ENCODE measurements at places on chromosomes 16 and 17.

GRCh38 chr17:31550389-31551056, 159.0 kb downstream of the RAB11FIP4 start:
- DNase-seq, result no peak

DNA sequence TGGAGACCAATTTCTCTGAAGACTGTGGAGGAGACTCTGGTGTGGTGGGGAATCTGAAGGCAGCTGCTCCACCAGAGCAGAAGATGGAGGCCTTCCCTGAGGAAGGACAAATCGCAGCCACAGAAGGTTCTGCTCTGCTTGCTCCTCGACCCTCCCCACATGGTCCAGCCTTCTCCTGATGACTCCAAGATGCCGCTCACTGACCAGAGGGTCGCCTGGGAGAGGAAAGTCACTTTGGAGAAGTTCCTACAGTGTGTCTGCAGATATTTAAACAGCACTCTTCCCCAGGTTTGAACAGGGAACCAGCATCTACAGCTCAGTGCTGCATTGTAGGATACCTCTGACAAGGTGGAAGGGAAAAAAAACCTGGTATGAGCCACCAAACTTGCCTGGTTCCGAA, 21.0 kb upstream of the SUPT4H1 start:
- no peak for DNase-seq

- DNase-seq, result no peak
These were observed 21.2 kb upstream of the GINS2 start for GRCh38 chr16:85709766-85710585.

- DNase-seq, result no peak
These were observed 1.1 kb downstream of the SYT17 start for GRCh38 chr16:19169082-19169639.

- no peak for DNase-seq
These were observed 1449.4 kb downstream of the CDH11 start for GRCh38 chr16:63672493-63672892.

- no peak for DNase-seq
These were observed 9.5 kb upstream of the LONP2 start for GRCh38 chr16:48234630-48235029.

GRCh38 chr17:4018446-4018845, 54.2 kb upstream of the ATP2A3 start:
- no peak for DNase-seq

- no peak for DNase-seq
These were observed 1.0 kb upstream of the RHOT1 start for GRCh38 chr17:32141258-32141657.

DNA sequence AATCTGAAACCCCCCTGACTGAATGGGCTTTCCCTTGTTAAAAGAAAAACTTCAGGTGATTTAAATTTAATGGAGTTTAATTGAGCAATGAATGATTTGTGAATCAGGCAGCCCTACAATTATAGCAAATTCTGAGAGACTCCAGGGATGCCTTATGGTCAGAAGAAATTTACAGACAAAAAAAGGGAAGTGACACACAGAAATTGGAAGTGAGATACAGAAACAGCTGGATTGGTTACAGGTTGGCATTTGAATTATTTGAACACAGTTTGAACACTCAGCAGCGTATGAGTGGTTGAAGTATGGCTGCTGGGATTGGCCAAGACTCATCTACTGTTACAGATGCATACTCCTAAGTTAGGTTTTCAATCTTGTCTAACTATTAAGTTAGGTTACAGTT, 19.0 kb upstream of the CPHXL start:
- DNase-seq, result no peak

DNA sequence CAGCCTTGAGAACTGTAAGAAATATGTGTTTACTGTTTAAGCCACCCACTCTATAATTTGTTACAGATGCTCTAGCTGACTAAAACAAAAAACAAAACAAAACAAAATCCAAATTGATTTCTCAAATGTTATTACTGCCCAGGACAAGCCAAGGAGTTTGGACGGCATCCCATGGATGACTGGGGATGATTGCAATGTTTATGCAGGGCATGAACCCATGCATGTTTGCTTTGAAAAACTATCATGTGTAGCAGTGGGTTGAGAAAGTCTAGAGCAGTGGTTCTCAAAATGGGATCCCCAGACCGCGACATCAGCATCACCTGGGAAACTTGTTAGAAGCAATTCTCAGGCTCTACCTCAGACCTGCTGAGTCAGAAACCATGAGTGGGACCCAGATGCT, 223.2 kb upstream of the PSMD7 start:
- DNase-seq, result no peak

DNA sequence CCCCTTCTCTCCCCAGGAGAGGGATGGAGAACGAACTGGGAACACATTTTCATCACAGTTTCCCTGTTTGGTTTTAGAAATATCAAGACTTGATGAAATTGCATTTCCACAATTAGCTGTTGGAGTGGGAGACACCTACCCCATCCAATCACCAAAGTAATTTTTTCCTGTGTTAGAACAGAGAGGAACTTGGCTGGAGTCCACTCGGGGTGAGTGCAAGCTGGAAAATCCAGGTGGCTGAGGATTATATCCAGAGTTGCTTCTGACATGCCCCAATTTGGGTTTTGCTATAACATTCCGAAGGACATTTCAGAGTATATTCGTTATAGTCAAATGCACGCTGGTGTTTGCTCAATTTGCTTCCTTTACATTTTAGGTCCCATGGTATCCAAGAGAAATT, 231.8 kb downstream of the C16orf95 start:
- DNase-seq, result no peak

DNA sequence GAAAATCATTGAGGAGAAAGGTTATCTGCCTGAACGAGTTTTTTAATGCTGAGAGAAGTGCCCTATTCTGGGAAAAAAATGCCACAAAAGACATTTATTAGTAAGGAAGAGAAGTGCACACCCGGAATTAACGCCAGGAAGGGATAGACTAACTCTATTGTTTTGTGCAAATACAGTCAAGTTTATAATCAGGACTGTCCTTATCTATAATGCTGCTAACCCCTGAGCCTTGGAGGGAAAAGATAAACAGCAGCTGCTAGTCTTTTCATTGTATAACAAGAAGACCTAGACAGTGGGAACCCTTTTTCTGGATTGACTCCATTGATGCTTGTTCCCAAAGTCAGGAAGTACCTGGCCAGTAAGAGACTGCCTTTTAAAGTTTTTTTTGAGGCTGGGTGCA, 26.5 kb downstream of the BCAS3 start:
- DNase-seq, result no peak

GRCh38 chr17:49457564-49458535, 37.2 kb upstream of the NGFR start:
- DNase-seq, result no peak

DNA sequence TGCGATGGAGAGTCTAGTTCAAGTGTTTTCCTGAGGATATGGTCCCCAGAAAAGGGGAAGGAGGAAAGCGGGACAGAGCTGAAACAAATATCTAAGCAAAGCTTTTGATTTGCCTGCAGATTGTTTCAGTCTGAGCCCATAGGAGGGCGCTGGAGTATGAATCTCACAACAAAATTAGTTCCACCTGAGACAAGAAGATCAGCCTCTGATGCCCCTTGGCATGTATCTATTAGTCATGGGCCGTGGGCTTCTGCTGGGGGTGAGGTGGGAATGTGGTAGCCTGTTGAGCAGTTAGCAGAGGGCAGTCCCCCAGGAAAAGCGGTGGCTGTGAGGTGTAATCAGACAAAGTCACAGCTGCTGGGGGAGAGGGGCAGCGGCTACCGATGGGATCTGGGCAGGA, 446.9 kb downstream of the CA10 start:
- no peak for DNase-seq

DNA sequence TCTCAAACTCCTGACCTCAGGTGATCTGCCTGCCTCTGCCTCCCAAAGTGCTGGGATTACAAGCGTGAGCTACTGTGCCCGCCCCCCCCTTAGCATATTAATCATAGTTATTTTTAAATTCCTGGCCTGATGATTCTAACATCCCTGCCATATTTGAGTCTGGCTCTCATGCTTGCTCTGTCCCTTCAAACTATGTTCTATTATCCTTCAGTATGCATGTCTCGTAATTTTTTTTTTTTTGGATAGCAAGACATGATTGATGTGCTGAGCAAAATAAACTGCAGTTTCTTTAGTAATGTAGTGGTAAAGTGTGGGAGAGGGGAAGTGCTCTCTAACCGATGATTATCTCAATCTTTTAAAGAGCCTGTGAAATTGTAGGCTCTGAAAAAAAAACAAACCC, 34.3 kb upstream of the TMEM92 start:
- no peak for DNase-seq

DNA sequence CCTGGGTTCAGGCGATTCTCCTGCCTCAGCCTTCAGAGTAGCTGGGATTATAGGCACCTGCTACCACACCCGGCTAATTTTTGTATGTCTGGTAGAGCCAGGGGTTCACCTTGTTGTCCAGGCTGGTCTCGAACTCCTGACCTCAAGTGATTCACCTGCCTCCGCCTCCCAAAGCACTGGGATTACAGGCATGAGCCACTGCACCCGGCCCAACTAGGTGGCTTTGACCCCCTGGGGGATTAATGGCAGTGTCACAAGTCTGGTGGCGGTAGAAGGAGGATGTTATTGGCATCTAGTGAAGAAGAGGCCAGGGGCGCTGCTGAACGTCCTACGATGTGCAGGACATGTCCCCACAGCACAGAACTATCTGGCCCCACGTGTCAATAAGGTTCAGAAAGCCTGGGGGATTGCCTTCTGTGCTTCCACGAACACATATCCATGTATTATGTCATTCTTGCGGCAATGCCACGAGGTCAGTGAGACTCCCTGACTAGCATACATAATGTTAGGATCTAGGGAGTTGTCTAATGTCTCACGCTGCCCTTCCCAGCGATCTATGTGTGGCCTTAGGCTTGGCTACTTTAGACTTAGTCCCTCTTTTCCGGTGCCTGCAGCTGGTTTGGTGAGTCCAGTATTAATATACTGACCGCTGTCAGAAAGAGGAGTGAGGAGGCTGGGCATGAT, 75.8 kb downstream of the ABCC6 start:
- no peak for DNase-seq

GRCh38 chr16:80592273-80592672, 51.5 kb downstream of the DYNLRB2 start:
- no peak for DNase-seq

- no peak for DNase-seq
These were observed 120.0 kb downstream of the IRF8 start for GRCh38 chr16:86018941-86019340.

DNA sequence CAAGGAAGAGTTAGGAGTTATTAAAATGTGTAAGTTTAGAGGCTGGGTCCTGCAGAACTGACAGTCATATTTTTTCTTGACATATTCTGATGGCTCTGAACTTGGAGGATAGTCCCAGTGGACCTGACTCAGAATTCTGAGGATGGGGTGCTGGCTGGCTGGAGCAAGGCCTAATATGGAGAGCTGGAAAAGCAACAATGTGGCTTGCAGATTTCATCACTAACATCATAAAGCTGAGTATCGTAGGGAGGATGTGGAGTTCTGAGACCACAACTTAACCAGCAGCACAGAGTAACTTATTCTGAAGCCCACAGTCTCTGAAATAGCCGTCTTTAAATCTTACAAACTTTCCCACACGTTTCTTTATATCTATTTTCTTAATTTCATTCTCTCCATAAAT, 2.3 kb downstream of the KRTAP1-5 start:
- DNase-seq, result no peak

DNA sequence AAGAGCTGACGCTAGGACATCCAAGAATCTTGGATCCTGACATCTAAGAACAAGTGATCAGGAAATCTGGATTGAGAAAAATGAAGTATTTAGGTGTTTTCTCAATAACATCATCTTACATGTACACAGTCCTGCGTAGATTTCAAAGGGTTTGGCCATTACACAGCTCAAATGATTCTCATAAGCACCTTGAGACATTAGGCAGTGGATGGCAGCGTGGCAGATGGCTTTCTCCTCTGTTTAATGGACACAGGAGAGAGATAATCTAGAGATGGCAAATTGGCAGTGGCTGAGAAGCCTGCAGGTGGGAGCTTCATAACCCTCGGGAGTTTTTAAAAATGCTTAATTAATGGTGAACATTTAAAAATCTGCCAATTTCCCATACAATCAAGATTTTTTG, 137.5 kb downstream of the ZFHX3 start:
- DNase-seq, result no peak

DNA sequence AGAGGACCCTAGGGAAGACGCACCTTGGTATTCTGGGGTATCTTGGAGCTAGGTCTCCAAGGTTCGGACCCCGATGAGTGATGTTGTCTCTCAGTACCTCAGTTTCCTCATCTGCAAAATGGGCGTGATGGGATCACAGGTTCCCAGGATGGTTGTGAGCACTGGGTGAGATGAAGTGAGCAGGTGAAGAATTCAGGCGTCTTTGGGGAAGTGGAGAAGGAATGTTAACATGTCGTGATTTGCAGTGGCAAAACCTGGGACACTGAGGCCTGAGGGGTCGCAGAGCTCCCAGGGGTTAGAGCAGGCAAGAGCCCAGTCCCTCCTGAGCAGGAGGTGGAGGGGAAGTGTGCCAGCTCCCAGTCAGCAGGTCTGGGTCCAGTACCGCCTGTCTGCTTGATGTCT, 215.1 kb upstream of the GSE1 start:
- DNase-seq, result no peak

- DNase-seq, result no peak
These were observed 1561.3 kb upstream of the GOT2 start for GRCh38 chr16:60295451-60295850.

DNA sequence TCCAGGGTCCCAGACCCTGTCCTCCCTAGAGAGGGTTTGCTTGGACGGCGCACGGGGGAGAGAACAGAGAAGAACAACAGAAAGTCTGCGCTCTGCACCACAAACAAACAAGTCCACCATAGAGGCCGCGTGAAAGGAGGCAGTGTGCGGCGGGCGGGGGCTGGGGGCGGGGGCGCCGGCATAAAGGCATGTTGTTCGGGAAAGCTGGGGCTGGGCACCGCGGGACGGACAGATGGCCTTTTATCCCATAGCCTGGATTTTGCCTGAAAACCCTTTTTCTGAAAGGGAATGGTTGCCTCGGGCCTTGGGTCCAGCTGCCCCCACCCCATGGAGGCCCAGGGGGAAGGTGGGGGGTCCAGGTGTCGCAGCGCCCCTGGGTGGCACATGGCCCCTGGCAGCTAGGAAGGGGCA, 26.0 kb downstream of the FA2H start:
- no peak for DNase-seq

- no peak for DNase-seq
These were observed 2.3 kb upstream of the G6PC1 start for GRCh38 chr17:42898147-42898811.

DNA sequence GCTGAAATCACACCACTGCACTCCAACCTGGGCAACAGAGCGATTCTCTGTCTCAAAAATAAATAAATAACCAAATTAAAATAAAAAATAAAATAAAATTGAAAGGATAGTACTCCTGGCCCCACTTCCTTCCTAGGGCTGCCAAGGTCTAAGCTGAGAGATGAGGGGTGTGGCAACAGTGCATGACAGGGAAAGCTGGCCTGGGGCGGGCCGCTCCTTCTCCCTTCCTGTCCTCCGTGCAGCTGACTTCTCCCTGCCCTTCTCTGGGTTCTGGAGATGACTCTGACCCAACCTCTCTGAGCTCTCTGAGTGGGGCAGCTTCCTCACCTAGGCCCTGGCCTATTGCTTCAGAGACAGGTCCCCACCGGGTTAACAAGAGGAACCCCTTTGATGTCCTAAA, 8.7 kb upstream of the SLC25A39 start:
- DNase-seq, result no peak

Measured in activated gamma-delta T cell treated with anti-CD3 and anti-CD28 coated beads, Interleukin-2, amount 50 U/mL, for 16 hours (primary cell).